MCF 10A (cell line): ENCODE measurements at places on chromosomes 7 and 10. TPM values are rescaled to one million over a fixed set of nuclear protein-coding genes. Genes with fewer than 3 reads are reported as not detected.

Gene NSUN6
- total RNA-seq = 16.0 and 16.2 TPM in 2 replicates

DNA sequence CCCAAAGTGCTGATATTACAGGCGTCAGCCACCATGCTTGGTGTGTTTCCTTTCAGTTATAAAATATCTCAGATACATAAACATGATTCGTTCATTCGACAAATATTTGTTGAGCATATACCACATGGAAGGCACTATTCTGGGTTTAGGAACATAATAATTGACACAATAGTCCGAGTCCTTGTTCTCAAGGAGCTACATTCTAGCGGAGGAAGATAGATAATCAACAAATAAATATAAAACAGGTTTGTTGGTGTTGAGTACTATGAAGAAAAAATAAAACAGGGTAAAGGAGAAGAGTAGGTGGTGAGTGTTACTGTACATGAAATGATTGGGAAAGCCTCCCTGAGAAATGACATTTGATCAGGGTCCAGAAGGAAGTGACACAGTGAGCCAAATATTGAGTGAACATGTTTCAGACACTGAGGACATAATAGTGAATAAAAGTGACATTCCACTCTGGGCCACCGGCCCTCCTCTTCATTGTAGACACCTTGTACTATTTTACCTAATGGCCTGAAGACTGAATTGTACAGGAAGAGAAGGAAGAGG is 6.9 kb upstream of the HILPDA start:
- no peak overlapping the region for H3K4me3 ChIP-seq
- H3K36me3 ChIP-seq = no peaks in the 10 kb centered on the region
- no peak for DNase-seq
- peaks cover 27% of the 10 kb centered on the region for H3K27me3 ChIP-seq
- no peak overlapping the region for H3K27ac ChIP-seq

DNA sequence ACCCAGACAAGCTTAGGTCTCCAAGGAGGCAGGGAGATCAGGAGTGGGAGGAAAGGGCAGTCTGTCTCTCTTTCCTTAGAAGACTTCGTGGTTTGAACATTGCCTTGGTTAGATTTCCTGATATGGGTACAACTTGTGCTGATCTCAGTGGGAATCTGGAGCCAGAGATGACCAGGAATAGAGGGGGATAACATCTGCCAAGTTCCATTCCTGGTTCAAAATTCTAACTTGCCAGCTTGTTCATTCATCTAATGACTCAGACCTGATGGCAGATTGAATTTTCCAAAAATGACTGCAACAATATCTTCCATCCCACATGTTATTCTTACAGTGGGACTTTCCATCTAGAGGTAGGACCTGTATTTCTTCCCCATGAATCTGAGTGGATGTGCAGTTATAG is 394.3 kb upstream of the PODXL start:
- no peaks in the 10 kb centered on the region for H3K36me3 ChIP-seq
- H3K27me3 ChIP-seq = peaks cover 15% of the 10 kb centered on the region
- H3K4me3 ChIP-seq = no peak overlapping the region
- no peak overlapping the region for H3K27ac ChIP-seq
- H3K4me1 ChIP-seq = peaks cover 5% of the 10 kb centered on the region

DNA sequence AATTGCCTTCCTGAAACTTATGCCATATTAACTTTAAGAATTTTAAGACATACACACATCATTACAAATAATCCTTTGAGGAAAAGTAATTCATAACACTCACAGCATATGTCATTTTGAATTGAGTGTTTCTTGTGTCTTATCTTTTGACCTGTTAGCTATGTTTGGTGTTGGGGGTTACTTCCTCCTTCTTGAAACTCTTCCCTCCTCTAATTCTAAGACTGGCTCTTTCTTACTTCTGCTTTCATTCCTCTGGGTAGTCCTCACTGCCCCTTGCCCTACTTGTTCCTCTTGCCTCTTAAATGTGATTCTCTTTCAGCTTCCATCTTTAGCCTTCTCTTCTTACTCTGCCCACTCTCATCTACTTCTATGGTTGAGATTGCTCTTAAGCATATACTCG is 28.3 kb upstream of the PIP4K2A start:
- no peak overlapping the region for H3K4me3 ChIP-seq
- H3K36me3 ChIP-seq = no peaks in the 10 kb centered on the region
- H3K27me3 ChIP-seq = no peaks in the 10 kb centered on the region
- H3K4me1 ChIP-seq = no peaks in the 10 kb centered on the region

Gene ZNF365
- total RNA-seq = 1.3 and 2.9 TPM in 2 replicates

DNA sequence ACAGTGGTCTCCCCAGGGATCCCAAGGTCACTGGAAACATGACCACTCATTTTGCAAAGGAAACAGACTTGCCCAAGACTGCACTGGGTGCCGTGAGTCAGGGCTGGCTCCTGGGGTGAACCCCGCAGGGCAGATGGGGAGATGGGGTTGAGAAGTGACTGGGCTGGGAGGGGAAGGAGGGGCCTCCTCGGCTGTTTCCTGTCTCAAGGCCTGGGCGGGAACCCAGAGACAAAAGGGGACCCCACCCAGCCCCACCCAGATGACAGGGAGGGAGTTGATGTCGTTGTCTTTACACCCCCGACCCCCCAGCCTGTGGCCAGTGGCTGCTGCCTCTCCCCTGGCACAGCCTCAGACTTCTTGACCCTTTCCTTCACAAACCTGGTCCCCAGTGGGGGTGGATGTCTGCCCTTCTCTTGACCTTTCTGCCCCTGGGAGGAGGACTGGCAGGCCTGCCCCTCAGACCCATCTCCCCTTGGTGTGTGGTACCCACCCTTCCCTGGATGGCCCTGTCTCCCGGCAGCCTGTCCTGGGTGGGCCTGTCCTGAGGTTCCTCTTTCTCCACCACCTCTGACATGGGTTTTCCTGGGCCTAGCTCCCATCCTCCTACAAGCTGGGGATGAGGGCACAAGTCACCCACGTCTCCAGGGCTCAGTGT is 1.4 kb downstream of the MYO1G start:
- DNase-seq = no peak
- peaks cover 28% of the 10 kb centered on the region for H3K4me1 ChIP-seq
- no peak overlapping the region for H3K27ac ChIP-seq
- H3K4me3 ChIP-seq = no peak overlapping the region
- peaks cover 27% of the 10 kb centered on the region for H3K36me3 ChIP-seq

Gene CALML3
- 0.25 and 0.75 TPM in 2 replicates for total RNA-seq
